ENCODE measurements at places on chromosomes 1 and 21.

- no peak for DNase-seq
Measured at GRCh38 chr1:192877283-192877886, 68.5 kb downstream of the RGS2 start.

DNA sequence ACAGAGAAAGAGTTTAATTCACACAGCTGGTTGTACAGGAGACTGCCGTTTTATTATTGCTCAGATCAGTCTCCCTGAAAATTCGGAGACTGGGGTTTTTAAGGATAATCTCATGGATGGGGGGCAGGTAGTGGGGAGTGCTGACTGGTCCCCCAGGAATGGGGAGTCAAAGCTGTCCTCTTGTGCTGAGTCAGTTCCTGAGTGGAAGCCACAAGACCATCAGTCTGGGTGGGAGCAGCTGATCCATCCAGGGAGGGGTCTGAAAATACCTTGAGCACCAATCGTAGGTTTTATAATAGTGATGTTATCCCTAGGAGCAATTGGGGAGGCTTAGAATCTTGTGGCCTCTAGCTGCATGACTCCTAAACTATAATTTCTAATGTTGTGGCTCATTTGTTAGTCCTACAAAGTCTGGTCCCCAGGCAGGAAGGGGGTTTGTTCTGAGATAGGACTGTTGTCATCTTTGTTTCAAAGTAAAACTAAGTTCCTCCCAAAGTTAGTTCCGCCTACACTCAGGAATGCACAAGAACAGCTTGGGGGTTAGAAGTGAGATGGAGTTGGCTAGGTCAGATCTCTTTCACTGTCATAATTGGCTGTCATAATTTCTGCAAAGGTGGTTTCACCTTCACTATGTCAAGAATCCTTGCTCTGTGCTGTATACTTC, 50.3 kb downstream of the TRAF5 start:
- DNase-seq = no peak

DNA sequence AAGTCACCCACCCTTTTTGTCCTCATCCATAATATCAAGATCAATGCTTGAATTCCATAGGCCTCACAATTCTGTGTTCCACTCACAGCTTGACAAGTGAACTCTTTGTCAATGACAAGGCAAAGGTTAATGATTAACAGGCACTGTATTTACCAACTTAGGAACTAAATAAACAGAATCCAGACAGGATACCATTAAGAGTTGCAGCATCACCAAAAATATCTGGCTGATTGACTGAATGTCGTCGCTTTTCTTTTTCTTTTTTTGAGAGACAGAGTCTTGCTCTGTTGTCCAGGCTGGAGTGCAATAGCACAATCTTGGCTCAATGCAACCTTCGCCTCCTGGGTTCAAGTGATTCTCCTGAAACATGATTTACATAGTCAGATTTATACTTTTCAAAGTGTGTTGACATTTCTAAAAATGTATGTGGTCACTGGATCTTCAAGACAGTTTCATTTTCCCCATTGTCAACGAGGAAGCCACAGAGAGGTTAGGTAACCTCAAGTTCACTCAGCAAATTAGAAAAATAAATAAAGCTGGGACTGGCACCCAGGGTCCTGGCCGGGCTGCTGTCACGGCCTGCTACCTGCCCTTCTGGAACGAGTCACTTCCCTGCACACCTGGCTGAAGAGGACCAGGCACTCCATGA, 81.0 kb downstream of the PDE9A start:
- DNase-seq = no peak

GRCh38 chr1:9201401-9202239, 33.0 kb upstream of the H6PD start:
- no peak for DNase-seq

- no peak for DNase-seq
Measured at GRCh38 chr1:245255783-245256182, 101.0 kb downstream of the KIF26B start.

GRCh38 chr1:204842892-204843291, 27.8 kb upstream of the NFASC start:
- DNase-seq = peak; percentile 62

DNA sequence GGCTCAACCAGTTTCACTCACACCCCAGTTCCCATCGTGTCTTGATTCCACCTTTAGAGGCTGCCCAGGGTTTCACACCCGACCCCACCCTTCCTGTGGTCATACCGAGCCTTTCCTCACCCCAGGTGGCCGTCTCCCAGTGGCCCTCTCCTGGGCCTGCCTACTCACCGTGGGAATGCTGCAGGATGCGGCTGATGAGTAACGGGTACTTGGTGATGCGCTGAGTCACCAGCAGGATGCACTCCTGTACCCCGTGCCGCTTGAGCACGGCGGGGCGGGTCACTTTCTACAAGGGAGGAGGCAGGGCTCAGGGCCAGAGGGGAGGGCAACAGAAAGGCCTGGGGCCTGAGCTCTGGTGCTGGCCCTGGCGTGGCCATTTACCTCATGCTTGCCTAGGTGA, 16.4 kb downstream of the ARHGEF2 start:
- DNase-seq = no peak

GRCh38 chr1:243658594-243659105, 191.4 kb downstream of the AKT3 start:
- DNase-seq = no peak

- no peak for DNase-seq
Measured at GRCh38 chr1:50424884-50425375, 1.7 kb upstream of the DMRTA2 start.

- DNase-seq = peak; percentile 70
Measured at GRCh38 chr1:160400223-160400645, at the start of gene VANGL2. VANGL2 (plus strand) TSS chr1:160400564; CDS start chr1:160415838, 15,274 bp downstream.

DNA sequence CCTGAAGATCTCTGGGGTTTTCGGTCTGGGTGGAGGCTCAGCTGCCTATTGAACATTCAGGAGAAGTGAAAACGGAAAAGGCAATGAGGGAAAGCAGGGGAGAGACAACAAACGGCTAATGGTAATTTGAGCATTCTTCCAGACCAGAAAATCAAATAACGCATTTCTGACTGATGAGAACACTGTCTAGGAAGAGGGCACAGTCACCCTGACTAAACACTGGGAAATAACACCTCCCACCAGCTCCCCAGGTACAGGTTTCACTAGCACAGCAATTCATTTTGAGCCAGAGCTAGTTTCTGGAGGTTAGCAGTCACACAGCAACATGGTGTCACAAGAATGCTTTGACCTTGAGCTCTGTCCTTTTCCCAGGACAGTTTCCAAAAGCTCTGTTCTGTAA, 21.1 kb downstream of the NCF2 start:
- DNase-seq = no peak

- no peak for DNase-seq
Measured at GRCh38 chr21:36210779-36211659, 54.4 kb downstream of the DOP1B start.

GRCh38 chr1:6385488-6386191, 7.9 kb downstream of the ACOT7 start:
- DNase-seq = peak; percentile 49

GRCh38 chr1:241612533-241613477, 27.4 kb downstream of the CHML start:
- no peak for DNase-seq

DNA sequence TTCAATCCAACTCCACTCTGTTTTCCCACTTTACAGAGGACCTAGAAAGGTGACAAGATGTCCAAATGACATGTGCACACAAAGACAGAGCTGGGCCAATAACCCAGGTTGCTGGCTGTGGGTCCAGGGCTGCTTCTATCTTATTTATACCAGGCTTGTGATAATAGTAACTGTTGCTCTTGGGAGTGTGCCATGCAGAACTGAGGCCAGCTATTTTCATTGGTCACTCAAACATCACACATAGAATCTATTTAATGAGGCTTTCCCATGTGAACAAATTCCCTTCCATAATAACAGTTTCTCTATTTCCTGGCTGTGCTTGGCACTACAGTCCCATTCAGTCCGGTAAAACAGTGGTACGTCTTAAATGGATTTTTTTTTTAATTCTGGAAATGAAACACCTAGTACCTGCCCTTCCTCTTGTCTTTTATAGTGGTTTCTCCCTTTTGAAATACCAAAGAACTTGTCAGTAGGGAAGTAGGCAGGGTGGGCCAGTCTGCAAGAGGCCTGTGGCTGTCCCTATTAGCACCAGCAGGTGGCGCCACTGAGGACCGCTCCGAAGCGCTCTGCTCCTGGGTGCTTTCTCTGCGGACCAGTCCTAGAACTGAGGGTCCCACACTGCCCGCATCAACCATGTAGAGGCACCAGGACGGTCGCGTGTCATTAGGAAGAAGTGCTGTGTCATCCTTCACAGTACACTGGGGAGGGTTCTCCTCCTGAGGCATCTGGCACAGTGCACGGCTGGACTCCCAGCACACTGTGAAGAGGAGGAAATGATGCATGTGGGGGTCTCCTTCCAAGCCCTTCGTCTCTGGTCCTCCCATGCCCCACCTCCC, 52.1 kb downstream of the GPR161 start:
- no peak for DNase-seq

- DNase-seq = no peak
Measured at GRCh38 chr1:222994511-222995235, 148.4 kb downstream of the TLR5 start.

Data from hippocampal formation (tissue), 2 donors.